Left cardiac atrium (tissue), 4 donors: ENCODE measurements at places on chromosomes 12 and 14.

DNA sequence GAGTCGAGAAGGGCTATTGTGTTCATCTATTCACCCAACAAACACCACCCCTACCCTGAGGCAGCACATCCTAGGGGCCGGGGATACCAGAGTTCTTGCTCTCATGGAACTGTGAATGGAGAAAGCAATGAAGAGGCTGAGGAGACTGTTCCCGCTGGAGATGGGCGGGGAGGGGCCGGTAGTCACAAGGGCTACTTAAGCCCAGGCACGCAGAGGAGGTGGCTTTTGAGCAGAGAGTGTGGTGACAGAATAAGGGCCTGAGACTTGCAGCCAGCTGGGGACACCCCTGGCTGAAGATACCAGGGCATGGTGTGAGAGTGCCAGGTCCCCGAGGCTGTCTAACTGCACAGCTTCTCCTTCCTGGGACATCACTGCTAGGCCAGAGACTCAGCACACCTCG lies 114.1 kb upstream of the EVL start:
- no peak for DNase-seq

DNA sequence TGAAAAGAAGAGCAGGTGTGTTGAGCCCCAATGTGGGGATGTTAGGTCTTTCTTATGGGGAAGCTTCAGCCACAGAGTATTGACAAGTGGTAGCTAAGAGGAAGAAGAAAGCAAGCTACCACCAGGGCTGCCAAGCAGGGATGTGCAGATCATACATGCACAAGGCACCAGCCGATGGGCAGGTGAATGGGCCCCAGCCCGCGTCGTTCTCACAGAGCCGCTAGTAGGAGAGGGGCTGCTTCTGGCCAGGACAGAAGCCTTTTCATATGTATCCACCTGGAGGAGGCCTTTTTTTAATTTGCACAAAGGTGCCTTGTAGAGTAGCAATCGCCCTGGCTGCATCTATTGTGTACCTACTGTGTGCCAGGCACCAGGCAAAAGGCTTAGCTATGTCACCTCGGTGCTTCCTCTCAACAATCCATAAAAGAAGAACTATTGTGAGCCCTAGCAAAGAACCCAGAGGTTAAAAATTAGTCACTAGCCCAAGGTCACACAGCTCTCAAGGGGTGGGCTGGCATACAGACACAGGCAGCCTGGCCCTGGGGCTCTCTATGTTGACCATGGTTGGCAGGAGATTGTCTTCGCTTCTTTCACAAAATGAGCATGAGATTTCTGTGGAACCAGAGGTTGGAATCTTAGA lies 8.2 kb downstream of the NUAK1 start:
- DNase-seq: no peak

GRCh38 chr12:108972358-108972757 lies 48.5 kb downstream of the SVOP start:
- DNase-seq: no peak

- peak; percentile 61 for DNase-seq
Measured at GRCh38 chr12:12784911-12785814, at the start of gene APOLD1. Gene APOLD1 (plus strand): TSS chr12:12785659. CDS start chr12:12785692, 33 bp downstream.

DNA sequence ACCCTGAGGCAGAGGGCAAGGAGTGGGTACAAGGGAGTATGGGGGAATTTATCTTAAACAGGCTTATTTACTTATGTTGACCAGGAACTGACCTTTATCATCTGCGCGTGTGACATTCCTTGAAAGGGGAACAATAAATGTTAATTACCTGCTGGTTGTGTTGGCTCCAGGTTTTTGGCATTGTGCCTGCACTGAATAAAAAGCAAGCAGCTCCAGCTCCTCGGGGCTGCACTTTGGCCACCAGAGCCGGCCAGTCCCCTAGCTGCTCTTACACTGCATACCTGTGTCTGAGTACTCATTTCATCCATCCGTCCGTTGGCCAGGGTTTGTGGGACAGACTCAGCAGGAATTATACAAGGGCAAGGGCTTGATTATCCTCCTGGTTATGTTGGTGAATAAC lies 68.8 kb upstream of the GTF2A1 start:
- DNase-seq: no peak

GRCh38 chr14:23085458-23085857 lies 9.5 kb downstream of the ACIN1 start:
- no peak for DNase-seq

- peak; percentile 14 for DNase-seq
Measured at GRCh38 chr14:105879867-105880561, 353.6 kb downstream of the TMEM121 start.

DNA sequence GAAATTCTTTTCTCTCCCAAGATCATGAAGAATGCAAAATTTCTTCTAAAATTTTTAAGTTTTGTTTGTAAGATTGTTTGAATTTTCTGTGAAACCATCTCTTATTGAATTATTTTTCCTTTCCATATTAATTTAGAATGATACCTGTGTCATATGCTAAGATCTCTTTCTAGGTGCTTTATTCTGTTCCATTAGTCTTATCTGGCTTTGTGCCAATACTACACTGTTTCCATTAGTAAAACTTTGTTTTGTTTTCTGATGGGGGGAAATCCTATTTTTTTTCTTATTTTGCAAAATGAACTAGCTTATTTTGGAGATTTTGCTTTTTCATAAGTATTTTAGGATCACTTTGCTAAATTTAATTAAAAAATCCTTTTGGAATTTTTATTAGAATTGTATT lies 193.9 kb downstream of the FUT8 start:
- no peak for DNase-seq

- DNase-seq: peak; percentile 80
Measured at GRCh38 chr12:132776816-132777568, 15.4 kb upstream of the ANKLE2 start.

- DNase-seq: no peak
Measured at GRCh38 chr12:125014526-125014925, 21.1 kb downstream of the BRI3BP start.

DNA sequence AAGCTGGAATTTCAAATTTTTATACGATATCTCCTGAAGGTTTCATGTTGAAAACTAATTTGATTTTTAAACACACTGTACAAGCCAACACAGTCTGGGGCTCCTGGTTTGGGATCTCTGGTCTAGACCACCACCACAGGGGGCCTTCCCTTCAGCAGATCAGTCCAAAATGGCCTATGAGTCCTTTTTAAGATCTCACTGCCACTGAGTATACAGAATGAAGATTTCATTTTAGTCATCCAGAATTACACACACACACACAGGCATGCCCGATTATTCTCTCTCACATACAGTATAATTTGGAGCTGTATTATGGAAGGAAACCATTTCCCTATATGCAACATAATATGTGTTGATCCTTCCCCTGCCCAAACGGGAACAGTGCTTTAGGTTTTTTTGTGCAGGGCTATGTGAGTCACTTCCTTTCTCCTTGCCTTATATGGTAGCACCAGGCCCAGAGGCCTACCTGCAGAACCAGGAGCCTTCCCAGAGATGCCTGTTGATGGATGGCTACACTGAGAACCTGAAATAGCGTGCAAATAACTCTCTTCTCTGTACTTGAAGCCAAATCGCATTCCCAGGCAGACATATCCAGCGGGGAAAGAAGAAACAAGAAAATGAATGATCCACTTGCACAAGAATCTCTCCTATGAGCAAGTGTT lies 28.1 kb upstream of the WNK1 start:
- no peak for DNase-seq

- no peak for DNase-seq
Measured at GRCh38 chr12:69019910-69020309, 86.9 kb upstream of the CPM start.

DNA sequence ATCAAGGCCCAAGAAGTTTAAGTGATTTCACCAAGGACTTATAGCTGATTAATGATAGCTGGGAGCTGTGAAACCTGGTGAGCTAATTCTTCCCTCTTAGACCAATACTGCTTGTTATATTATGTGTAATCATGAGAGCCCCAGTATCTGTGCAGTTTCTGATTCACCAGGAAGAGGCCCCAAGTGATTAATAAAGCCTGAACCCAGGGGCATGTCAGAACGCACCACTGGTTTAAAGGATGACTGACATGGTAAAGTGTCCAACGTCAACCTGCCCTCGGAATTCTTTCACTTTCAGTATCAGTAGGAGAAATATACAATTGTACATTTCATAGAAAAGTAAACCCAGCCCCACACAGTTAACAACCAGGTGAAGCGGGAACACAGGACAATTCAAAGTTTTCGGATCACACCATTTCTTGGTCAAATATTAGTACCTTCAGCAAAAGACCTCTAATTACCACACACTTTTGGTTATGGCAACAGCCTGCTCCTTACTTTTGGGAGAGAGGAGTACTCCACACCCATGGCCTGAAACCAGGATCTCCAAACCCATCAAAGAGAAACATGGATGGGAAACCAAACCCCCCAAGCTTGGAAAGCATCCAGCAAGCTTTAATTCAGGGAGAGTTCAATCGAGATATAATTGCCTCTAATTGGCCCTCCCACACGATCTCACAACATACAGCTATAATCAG lies 28.5 kb downstream of the TMCC3 start:
- no peak for DNase-seq

GRCh38 chr12:57105011-57105753 lies 6.0 kb downstream of the STAT6 start:
- DNase-seq: no peak

GRCh38 chr14:103206836-103207387 lies 83.7 kb downstream of the TNFAIP2 start:
- peak; percentile 88 for DNase-seq

GRCh38 chr12:104172570-104172947 lies 34.5 kb upstream of the NFYB start:
- DNase-seq: no peak

- no peak for DNase-seq
Measured at GRCh38 chr12:117064596-117064995, 34.6 kb downstream of the TESC start.

- no peak for DNase-seq
Measured at GRCh38 chr12:6778217-6778573, 5.9 kb downstream of the LAG3 start.

DNA sequence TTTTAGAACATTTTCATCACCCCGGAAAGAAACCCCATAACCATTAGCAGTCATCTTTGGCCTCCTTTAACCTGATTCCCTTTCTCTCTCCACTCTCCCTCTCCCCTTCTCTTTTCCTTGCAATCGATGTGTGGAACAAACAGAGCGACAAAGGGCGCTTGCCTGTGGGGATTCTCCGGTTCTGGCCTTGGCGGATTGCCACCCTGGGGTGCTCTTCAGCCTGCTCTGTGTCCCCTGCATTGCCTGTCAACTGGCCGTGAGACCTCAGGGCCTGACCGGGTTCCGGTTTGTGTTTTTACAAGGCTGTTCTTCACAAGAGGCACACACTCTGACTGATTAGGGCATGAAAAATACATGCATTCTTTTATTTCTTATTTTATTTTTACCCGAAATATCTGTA lies 27.8 kb downstream of the LRTM2 start:
- DNase-seq: no peak

- DNase-seq: no peak
Measured at GRCh38 chr12:10986812-10987211, at the start of gene TAS2R50. Gene TAS2R50 (minus strand): TSS chr12:10986912. CDS start chr12:10986860, 52 bp downstream.
